ENCODE measurements at places on chromosomes 2 and 18.

DNA sequence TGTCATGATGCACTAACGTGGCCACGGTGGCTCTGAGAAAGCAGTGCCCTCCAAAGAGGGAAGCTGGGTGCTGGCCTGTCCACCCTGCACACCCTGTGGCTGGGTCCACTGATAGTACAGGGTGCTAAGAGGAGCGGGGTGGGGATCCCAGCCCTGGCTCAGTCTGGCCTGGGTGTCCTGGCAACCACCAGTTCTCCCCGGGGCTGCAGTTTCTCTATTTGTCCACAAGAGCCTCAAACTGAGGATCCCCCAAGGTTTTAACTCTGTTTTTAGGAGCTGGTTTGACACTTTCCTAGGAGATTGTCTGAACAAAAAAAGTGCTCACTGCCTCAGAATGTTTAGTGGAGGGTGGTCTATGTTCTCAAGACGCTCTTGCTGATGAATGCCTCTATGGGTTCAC lies 29.0 kb downstream of the EDAR start:
- no peak for DNase-seq

DNA sequence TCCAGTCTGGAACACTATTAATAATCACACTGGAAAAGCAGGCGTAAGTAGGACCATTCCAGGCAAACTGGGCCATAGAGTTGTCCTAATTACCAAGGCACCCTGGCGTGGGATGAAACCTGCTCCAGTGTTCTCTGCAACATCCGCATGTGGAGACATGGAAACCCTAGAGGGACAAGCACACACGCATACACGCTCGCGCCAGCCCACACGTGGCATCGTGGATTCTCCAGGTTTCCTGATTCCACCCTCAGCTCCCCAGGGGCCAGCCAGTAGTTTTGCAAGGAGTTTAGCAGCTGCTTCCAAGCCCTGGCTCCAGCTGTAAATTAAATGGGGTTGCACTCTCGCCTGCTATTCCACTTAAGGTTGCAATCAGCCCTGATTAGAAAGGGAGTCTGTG lies 127.7 kb downstream of the DYSF start:
- DNase-seq, result no peak

GRCh38 chr2:218662377-218662776 lies 2.9 kb downstream of the BCS1L start:
- DNase-seq, result no peak

GRCh38 chr2:86223140-86223926 lies 24.1 kb downstream of the MRPL35 start:
- no peak for DNase-seq

DNA sequence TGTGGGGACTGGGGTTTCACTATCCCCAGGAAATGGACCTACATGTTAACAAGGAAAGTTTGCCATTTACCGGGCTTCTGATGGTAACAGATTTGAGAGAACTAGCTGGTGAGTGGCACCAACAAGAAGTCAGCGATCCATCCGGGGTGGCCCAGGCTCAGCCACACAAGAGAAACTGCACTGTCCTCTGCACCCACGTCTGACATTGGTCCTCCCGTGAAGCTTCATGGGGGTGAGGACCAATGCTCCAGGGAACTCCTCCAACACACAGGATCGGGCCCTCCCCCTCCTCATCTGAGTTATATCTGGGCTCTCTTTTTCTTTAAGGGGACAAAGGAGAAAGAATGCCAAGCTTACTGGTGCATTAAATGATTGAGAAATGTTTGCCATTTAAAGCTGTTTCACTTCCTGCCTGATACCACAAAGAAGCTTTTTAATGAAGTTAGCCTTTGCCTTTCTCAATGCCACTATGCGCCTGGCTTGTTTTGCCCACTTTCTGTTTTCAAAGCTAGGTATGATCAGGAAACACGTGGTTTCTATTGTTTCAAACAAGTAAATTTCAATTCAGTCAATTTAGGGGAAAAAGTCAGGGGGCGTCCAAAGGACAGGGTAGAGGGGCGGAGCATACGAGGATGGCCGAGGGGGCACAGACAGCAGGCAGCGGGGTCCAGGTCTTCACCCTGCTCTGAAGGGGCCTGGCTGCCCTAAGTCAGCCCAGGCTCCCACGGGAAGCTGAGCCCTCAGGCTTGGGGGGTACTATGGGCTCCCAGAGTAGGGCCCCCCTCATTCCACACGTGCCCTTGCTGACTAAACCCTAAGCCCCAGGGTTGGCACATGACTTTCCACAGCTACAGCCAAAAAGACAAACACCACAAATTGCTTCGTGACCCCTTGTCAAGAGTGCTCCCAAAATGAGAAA lies 204.0 kb upstream of the ID2 start:
- DNase-seq, result peak; percentile 66

DNA sequence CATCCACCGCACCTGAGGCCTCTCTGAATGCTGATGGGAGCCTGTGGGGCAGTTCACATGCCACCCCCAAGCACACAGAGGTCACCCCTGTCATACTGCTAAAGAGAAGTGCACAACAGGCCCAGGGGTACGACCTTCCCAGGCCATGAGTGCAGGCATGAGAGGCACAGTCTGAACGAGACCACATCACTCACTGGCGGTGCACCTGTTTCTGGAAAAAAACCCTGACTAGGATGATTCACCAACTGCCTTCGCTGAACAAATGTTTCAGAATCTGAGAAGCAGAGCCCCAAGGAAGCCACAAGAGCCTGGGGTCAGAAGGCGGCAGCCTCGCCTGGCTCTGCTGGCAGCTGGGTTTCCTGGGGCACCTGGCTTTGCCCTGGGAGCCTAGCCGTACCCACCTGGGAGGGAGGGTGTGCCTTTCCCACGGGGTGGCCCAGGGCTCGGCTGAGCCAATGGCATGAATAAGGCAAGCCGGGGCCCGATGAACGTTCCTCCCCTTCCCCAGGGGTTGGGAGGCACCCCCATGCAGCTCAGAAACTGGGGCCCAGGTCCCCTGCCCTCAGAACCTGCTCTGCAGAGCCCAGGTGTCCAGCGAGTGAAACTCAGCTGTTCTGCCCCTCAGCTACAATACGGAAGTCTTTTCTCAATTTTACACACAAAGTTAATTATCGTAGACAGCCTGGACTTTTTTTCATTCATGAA lies 73.8 kb downstream of the HDAC4 start:
- DNase-seq, result peak; percentile 65

DNA sequence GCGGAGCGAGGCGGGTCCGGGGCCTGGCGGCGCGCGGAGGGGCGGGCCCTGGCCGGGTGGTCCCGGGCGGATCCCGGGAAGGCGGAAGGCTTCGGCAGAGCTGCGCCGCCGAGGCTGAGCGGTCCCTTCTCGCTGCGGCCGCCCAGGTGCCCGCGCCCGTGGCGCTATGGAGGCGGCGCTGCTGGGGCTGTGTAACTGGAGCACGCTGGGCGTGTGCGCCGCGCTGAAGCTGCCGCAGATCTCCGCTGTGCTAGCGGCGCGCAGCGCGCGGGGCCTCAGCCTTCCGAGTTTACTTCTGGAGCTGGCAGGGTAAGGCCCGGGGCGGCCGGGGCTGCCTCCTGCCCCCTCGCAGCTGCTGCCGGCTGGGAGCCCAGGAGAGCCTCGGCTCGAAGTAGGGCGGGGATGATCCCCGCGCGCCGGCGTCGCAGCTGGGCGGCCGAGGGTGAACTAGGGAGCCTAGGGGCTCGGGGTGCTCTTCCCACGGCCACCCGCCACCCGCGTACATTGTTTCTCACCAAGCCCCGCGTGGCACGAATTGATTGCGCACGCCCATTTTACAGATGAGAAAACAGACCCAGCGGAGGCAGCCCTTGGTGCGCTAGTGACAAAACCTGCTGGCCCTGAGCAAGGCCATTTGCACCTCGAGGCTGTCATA lies at the start of gene SLC66A3:
TSS of gene SLC66A3 (plus strand) at position 87 of the 655 bp plus-strand sequence. CDS start at position 167, 80 bp downstream.
- peak; percentile 87 for DNase-seq

GRCh38 chr2:75710220-75710576 lies 517 bp downstream of the GCFC2 start:
- no peak for DNase-seq

DNA sequence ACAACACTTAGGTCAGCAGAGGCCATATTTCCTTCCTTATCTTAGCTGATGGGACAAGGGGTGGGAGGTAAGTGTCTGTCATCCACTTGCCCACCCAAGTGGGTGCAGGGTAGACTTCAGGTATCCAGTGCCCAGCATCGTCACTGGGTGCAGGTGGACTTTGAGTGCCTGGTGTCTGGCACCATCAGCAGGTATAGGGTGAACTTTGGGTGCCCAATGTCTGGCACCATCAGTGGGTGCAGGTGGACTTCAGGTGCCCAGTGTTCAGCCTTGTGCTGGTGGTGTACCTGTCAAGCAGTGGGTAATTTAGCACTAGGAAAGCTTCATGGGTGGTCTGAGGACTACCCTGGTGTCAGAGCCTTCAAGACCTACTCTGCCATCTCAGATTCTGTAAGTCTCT lies 175.6 kb downstream of the SEPTIN10 start:
- DNase-seq, result no peak

GRCh38 chr18:37662546-37663339 lies 97.1 kb upstream of the CELF4 start:
- DNase-seq, result no peak

GRCh38 chr18:35174093-35174731 lies 66.6 kb upstream of the ZNF397 start:
- no peak for DNase-seq

DNA sequence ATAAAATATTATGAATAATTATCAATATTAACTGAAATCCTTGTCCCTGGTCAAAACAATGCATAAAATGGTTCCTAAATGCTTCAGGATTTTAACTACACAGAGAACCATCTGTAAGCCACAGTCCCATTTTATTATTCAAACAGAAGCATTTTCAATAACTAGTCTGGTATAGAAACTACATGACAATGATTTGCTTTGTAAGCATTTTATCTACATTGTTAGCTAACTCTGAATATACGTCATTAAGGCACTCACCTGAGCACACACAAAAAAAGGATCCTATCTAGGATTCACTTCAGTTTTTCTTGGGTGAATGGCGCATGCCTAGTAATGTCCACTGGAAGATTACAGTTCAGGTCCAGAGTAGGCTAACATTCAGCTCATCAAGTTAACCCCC lies 22.8 kb downstream of the EPB41L3 start:
- no peak for DNase-seq

DNA sequence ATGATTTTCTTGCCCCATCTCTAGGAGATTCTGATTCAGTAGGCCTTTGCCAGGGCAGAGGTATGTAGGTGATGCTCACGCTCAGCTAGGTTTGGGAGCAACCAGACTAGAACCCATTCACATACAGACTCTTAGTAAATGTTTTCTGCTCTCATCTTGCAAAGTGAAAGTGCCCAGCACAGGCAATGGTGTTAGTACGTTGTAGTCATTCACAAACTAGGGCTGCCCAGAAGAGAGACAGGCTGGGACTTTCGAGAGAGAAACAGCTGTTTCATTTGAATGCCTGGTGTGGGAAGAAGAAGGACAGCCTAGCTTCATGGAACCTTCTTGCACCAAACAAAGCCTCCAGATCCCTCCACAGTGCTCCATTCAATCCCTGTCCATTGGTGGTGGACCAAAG lies 19.4 kb downstream of the DDX18 start:
- no peak for DNase-seq

DNA sequence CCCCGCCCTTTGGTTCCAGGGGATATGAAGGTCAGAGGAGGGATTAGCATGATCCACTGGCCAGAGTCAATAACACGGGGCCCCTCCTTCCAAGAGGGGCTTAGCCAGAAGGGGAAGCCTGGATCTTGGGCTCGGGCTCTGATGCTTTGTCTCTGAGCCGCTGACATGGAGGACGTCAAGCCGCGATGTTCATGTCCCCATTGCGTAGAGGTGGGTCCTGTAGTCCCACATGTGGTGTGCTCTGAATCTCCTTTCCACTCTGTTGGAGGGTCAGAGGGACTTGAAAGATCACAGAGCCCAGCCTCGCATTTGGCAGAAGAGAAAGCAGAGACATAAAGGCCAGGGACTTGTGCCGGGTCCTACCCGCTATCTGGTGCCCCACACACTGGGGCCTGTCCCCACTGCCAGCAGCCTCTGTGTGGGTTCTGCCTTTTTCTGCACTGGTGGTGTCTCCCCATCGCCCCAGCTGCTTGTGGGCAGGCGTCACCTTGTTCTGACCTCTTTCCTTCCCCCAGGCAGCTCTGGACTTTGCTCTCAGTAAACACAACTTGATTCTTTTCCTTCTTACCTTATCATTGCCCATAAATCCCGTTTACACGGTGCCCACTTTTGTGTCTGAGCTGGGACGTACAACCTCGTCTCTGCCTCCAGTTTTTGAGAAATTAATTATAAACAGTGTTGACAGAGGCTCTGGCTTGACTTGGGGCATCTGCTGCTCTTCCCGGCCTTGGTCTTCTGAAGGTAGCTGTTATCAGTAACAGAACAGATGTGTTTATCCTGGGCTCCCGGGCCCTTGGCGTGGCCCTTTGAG lies 48.8 kb downstream of the SH3BP4 start:
- DNase-seq, result no peak

DNA sequence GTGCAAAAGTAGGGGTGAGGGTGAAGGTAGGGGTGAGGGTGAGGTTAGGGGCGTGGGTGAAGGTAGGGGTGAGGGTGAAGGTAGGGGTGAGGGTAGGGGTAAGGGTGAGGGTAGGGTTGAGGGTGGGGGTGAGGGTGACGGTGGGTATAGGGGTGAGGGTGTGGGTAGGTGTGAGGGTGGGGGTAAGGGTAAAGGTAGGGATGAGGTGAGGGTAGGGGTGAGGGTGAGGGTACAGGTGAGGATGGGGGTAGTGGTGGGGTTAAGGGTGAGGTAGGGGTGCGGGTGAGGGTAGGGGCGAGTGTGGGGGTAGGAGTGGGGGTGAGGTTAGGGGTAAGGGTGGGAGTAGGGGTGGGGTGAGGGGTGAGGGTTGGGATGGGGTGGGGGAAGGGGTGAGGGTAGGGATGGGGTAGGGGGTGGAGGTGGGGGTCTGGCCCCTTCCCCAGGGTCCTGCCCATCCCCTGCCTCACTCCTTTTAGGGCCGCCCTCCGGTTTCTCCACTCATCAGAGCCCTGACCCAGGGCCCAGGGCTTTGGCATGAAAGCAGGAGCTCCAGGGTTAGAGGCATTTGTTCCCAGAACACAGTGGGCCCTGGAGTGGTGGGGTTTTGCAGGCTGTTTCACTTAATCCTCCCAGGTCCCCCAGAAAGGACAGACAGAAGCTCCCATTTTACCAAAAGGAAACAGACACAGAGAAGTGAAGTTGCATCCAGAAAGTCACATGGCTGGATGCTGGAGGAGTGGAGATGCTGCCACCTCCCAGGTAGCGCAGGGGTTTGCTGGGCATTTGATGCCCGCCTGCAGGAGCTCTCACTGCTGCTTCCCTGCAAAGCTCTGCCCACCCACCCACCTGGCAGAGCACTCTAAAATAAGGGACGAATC lies 26.9 kb downstream of the SNORC start:
- DNase-seq, result no peak
